ENCODE measurements at places on chromosomes 3 and 15.

GRCh38 chr3:108664266-108664665 lies 74.7 kb downstream of the DZIP3 start:
- no peak for DNase-seq

DNA sequence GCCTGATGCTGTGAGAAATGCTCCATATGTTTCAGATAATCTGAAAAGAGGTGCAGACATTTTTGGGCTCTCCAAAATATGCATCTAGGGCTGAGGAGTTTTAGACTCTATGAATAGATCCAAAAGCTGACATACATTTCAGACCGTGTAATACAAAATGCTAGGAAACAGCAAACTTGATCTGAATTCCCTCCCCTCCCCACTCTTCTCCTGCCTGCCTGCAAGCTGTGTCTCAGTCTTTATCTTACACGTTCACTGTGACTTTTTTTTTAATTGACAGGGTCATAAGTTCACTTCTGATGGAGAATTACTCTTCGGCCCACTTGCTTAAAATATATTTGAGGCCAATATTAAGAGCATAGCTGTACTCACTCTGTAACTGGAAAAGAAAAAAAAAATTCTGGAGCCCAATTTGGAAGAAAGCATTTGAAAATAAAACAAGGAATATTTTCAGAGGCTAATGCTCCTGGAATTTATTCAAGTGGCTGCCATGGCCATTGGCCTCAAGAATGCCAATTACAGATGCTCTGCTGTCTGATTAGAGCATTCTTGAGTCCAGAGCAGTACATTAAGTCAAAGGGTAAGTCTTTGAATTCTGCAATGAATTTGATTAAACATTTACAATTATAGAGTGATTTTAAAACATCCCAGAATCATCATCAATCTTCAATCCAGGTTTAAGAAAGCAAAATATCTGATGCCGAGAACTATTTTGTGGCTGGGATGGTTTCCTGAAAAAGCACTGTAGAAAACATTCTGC lies 146.2 kb upstream of the SEMA6D start:
- DNase-seq = no peak

DNA sequence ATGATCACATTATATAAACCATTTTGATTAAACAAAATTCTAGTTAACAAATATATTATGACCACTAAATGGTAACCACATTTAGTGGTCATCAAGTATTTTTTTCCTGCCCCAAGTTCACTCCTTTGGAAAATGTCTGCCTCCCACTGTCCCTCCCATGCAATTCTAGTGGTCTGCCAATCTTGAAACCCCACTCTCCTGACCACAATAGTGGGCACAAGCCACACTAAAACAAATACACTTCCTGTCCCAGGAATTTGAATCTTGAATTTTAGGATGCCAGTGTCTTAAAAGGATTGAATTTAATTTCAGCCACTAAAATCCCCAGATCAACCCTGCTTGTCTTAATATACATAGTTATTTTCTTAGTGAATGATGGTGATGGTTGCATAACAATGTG lies 14.0 kb upstream of the GPR156 start:
- no peak for DNase-seq

- no peak for DNase-seq
These were observed 86.5 kb downstream of the ST6GAL1 start for GRCh38 chr3:187016639-187017345.

DNA sequence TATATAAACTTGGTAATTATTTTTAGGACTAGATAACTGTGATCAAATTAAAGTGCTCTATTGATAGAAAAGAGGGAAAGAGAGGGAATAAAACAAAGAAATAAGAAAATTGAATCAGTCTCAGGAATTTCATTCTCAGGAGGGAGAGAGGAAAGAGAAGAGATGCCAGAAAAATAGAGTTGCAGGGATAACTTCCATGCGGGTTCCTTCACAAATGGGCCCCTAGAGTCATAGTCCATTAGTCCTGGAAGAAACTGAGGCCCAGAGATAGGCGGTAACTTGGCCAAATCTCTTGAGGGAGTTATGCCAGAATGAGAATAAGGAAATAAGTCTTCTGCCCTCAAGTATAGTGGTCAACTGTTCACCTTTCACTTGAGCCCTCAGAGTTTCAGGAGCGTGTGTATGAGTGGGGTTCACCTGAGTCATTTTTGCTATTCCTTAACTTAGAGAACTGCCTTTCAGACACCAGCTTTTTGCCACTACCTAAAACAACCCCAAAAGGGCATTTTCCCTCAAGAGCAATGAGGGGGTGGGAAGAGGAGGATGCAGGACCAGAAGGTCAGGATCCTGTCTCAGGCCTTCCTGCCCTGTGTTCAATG lies 192.6 kb downstream of the MEX3B start:
- DNase-seq = no peak

GRCh38 chr3:110077093-110077492 lies 739.7 kb upstream of the DPPA4 start:
- no peak for DNase-seq

GRCh38 chr15:35737441-35737840 lies 191.5 kb upstream of the DPH6 start:
- no peak for DNase-seq

DNA sequence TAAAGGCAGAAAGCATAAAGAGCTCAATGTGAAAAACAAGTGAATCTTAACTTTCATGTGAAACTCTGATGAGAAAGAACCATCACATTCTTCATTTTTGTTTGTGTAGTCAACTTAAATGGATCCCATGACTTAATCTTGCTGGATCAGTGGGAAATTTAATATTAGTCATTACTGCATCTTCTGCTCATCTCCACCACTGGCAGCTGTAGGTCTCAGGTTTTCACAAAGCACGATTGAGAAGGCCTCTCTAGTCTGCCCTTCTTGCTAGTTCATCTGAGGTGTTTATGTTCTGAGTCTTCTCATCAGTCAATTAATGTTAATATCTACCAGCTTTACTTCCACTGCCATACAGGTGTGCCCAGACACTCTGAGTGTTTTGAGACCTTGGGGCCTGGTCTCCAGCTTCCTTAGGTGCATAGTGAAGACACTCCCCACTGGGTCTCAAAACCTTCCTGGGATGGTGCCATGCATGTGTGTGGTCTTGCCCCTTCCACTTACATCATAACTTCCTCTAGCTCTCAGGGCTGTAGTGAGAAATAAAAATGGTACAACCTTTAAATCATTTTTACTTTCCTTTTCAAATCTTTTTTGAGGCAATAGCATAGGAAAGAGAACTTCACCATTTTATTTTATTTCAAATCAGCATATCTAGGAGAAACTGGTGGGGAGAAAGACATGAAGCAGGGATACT lies 421.6 kb upstream of the CBLB start:
- DNase-seq = no peak

DNA sequence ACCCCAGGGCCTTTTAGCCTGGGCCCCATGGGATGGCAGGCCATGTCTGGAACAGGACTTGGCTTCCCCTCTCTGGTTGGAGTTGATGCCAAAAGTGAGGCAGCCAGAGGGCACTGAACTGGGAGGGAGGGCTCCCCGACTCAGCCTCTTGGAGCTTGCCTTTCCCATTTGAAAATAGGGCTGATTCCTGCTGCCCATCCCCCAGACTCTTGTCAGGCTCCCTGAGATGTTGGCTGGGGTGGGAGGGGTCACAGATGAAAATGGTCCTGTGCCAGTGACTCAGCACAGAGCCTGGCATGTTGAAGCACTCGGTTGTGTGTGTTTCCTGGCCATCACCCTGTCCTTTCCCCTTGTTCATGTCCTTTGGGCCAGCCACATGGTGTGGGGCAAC lies 6.6 kb downstream of the PPCDC start:
- DNase-seq = no peak

DNA sequence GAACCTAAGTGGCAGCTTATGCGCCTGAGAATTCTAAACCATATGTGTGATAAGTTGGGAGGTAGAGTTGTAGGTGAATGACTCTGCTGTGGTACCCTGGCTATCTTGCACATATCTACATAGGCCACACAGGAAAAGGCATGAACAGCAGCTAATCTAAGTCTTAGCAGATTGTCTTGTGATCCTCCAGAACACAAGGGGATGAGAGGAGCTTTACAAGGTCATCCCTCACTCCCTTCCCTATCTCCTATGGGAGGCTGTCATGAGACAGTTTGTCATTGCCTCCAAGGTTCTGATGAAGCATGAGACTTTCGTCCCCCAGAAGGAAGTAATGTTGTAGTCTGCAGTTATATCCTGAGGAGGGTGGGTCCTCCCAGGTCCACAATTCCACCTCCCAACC lies 3.7 kb upstream of the ZNF662 start:
- no peak for DNase-seq

DNA sequence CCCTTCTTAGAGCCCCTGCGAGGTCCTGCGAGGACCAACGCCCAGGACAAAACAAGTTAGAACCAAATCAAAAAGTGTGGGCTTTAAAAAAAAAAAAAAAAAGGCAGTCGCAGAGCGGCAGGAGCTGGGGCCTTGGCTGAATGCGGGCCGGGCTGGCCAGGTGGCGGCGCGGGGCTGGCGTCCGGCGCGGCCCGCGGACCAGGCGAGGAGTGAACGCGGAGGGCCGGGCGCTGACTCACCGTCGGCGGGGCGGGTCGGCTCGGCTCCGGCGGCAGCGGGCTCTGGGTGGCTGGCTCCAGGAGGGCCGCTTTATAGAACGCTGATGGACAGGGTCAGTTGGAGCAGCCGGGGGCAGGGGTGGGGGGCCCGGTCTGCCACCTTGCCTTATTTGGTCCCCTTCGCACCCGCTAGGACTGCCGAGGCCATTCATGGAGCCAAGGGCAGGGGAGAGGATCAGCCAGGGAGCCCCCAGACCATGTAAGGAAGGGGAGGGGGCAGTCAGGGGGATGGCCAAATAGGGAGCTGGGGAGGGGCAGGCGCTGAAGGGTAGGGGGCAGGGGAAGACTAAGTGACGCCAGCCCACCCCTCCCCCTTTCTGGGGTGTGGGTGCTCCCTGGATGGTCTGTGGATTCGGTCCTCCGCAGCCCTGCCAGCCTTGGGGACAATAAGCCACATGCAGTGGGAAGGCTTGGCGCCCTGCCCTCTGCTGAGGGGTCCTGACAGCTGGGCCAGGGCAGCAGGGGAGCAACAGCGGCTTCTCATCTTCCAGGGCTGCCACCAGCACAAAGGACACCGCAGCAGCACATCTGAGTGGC lies at the start of gene ACTC1:
ACTC1 (minus strand) TSS at position 283 of the 815 bp plus-strand sequence. CDS start 741 bp downstream, outside the sequence.
- no peak for DNase-seq

DNA sequence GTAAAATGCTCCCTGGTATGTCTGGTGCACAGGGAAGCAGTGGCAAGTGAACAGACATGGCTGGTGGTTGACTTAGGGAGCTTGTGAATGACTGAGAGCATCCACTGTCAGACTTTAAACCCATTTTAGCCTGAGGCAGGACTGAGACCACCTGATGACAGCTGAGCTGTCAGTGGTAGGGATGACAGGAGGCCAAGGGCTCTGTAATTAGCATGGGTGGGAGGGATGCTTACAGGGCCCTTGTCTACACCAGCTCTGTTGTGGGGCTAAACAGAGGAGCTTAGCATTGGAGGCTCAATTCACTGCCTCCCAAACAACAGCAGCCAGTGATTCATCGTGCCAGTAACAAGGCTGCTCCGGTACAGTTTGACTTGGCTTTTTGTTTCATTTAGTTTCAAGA lies 169.4 kb downstream of the CHST2 start:
- no peak for DNase-seq

GRCh38 chr3:111594205-111594604 lies 941 bp downstream of the ZBED2 start:
- no peak for DNase-seq

GRCh38 chr3:1082108-1082507 lies 10.7 kb upstream of the CNTN6 start:
- DNase-seq = no peak

GRCh38 chr15:68812597-68813431 lies 7.9 kb downstream of the ANP32A start:
- DNase-seq = no peak

DNA sequence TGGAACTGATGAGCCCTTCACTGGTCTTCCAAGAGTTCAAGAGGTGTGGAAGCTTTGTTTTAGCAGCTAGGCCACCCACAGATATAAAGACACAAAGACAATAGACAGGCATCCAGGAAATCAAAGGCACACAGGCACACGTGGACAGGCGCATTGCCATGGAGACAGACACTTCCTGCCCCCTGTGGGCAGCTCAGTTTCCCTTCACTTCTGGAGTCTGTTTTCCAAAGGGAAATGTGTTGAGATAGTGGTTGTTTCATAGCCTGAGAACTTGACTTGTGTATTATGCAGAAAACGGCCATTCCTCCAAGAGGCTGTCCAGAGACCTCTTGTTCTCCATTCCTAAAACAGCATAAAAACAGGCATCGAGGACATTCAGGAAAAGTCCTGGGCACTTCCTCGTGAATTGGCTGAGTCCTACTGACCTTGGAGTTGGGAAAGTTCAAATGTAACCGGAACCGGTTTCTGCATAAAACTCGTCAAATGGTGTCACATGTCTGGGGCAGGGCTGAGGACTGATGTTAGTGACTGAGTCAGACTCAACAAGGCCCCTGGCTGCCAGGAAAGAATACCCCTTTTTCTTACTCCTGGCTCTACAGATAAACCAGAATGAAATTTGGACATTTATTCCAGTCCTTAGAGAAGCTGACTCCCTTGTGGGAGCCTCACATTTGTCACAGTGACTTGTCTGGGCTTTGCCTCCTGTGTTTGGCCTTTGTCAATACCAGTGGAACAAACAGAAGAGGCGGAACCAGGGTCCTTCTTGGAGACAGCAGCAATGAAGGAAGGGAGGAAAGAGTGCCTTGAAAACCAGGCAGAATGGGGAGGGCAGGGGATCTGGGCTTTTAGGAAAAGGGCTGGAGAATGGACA lies 1.3 kb downstream of the ALPK3 start:
- no peak for DNase-seq

DNA sequence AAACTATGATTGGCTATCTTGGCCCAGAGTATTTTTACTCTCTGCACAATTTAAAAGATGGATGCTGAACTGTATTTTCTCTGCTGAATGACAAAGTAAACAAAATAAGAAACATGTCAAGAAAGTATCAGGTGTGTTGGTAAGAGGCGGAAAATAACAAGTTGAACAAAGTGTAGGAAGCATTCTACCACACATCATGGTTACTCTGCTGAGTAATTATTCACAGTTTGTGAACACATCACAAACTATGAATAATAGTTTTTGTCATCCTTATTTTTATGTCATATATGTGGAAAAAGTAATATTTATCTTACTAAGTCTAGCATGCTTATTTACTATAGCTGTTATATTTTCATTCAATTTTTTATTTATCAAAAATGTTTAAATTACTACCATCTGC lies 229.2 kb downstream of the MBNL1 start:
- DNase-seq = no peak

DNA sequence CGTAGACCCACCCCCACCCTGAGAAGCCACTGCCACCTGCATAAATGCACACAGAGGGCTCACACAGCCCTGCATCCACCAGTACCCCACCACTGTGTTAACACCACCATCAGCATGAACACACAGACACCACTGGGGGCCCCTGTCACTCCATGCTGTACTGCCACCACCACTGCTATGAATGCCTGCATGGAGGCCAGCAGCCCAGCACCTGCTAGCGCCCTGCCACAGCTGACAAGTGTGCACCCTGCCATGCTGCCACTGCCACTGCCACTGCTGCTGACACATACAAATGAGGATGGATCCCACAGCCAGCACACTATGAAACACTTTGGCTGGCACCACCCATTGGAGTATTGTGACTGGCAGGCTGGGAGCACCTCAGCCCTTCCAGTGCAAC lies 361.0 kb downstream of the TAFA4 start:
- DNase-seq = no peak
